Activated CD4-positive, alpha-beta T cell treated with anti-CD3 and anti-CD28 coated beads, Interleukin-2, amount 10 ng/mL, durations not matched to agents 7 days and 5 days (primary cell): ENCODE measurements at places on chromosomes 7 and 10. TPM values are rescaled to one million over a fixed set of nuclear protein-coding genes. Genes with fewer than 3 reads are reported as not detected.

GRCh38 chr7:129147731-129148130, 3.2 kb downstream of the TSPAN33 start:
- no peaks in the 10 kb centered on the region for H3K36me3 ChIP-seq
- peaks cover 20% of the 10 kb centered on the region for H3K27me3 ChIP-seq
- H3K27ac ChIP-seq: no peak overlapping the region
- no peak overlapping the region for H3K4me3 ChIP-seq
- no peak for DNase-seq

- DNase-seq: no peak
- no peak overlapping the region for H3K27ac ChIP-seq
- peaks cover 28% of the 10 kb centered on the region for H3K36me3 ChIP-seq
- H3K4me3 ChIP-seq: no peak overlapping the region
Measured at GRCh38 chr10:3790272-3790671, 5.3 kb upstream of the KLF6 start.

DNA sequence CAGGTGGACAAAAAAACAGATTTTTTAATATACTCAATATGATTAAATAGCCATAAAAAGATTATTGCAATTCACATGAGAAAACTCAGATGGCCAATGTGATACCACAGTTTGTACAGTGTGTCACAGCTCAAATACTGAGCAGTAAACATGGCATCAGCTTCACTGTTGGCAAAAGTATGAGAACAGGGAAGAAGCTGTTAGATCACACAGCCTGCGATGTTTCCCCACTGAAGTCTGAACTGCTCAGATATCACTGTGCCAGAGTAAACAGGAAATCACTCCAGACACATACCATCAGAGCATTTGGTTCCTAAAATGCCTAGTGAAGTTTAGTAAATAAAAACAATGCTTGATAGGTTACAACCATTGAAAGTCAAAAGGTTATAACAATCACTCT, 347.8 kb downstream of the ETV1 start:
- H3K27me3 ChIP-seq: no peaks in the 10 kb centered on the region
- H3K27ac ChIP-seq: no peak overlapping the region
- H3K4me1 ChIP-seq: no peaks in the 10 kb centered on the region
- no peak for DNase-seq
- H3K4me3 ChIP-seq: no peak overlapping the region

GRCh38 chr10:34702093-34702937, 112.8 kb downstream of the PARD3 start:
- no peak overlapping the region for H3K4me3 ChIP-seq
- no peak overlapping the region for H3K27ac ChIP-seq
- H3K27me3 ChIP-seq: peaks cover 23% of the 10 kb centered on the region
- no peak for DNase-seq
- no peaks in the 10 kb centered on the region for H3K36me3 ChIP-seq

DNA sequence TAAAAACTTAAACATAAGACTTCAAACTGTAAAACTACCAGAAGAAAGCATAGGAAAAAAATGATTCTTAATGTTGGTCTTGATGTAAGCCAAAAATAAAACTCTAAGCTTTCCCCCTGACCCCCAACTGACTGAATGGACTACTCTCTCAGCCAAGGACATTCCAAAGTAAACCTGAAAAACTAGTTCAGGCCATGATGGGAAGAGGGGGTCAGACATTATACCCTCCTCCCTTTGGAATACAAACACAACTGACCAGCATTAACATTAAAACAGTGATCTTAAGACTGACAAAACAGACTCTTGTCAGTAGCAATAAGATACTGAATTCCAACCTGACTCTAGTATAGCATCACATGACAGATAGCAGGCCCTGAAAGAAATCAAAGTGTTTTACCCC, 13.5 kb upstream of the LRGUK start:
- DNase-seq: no peak
- H3K36me3 ChIP-seq: no peaks in the 10 kb centered on the region
- no peak overlapping the region for H3K4me3 ChIP-seq
- no peak overlapping the region for H3K27ac ChIP-seq
- H3K27me3 ChIP-seq: no peaks in the 10 kb centered on the region

DNA sequence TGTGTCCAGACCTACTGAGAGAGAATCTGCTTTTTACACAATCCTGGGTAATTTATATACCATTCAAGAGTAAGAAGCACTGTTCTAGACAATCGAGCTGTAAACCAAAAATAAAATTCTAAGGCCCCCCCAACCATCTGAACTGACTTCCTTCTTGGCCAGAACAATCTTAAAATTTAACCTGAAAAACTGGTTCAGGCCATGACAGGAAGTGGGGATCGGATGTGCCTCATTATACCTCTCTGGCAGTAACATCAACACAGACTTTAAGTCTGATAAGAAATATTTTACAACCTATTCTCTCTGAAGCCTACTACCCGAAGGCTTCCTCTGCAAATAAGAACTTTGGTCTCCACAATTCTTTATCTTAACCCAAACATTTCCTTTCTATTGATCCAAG, 75.2 kb upstream of the KIF5B start:
- no peaks in the 10 kb centered on the region for H3K36me3 ChIP-seq
- no peak for DNase-seq
- H3K4me1 ChIP-seq: peaks cover 13% of the 10 kb centered on the region

GRCh38 chr10:80382989-80383388, 25.4 kb upstream of the PRXL2A start:
- H3K36me3 ChIP-seq: no peaks in the 10 kb centered on the region
- H3K27ac ChIP-seq: no peak overlapping the region
- H3K4me1 ChIP-seq: peaks cover 17% of the 10 kb centered on the region
- no peak overlapping the region for H3K4me3 ChIP-seq
- H3K27me3 ChIP-seq: peaks cover 2% of the 10 kb centered on the region
- DNase-seq: peak; percentile 74

DNA sequence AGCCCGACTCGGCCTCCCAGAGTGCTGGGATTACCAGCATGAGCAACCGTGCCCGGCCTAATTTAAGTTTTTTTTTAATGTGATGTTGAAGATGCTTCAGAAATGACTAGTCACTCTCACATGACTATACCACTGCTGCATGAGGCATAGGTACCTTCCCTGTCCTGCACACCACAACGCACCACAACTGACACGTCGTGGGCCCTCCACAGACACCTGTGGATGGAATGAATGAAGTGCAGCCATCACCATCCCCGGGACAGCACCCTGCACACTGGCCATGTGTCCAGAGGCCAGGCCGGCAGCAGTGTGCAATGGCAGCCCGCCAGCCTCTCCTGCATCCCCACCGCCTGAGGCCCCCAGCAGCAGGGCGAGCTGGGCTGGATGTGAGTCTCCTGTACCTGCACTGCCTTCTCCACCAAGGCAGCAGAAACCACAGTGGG, 55.1 kb downstream of the VOPP1 start:
- peaks cover 55% of the 10 kb centered on the region for H3K4me1 ChIP-seq
- no peak overlapping the region for H3K4me3 ChIP-seq
- no peaks in the 10 kb centered on the region for H3K27me3 ChIP-seq
- H3K27ac ChIP-seq: no peak overlapping the region

- no peaks in the 10 kb centered on the region for H3K4me1 ChIP-seq
- no peaks in the 10 kb centered on the region for H3K27me3 ChIP-seq
- H3K36me3 ChIP-seq: no peaks in the 10 kb centered on the region
- DNase-seq: no peak
Measured at GRCh38 chr7:252216-252965, 37.6 kb upstream of the FOXL3 start.

DNA sequence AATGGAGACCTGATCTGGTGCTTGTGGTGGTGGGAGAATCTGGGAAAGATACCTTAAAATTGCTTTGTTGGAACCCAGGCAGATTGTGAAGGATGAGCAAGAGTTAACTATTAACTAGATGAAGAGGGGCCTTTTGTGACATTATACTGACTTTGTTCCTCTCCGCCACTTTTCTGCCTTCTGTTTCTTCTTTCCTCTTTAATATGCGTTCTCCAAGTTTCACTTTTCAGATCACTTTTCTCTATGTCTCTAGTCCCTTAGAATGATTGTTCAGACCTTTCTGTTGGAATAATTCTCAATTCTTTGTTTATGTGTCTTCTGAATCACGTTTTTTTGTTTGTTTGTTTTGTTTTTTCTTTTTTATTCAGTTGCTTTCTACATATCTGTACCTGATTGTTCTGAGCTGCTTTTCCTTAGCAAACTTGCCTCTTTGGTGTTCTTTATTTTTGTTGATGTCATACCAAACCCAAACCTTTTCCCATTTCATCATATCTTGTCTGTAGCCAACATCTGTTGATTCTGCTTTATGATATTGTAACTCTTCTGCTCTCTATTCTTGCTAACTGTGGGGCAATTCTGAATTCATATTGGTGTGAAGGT, 2.8 kb downstream of the BMPR1A start:
- no peaks in the 10 kb centered on the region for H3K36me3 ChIP-seq
- H3K4me1 ChIP-seq: peaks cover 31% of the 10 kb centered on the region
- no peak for DNase-seq
- H3K27ac ChIP-seq: no peak overlapping the region

GRCh38 chr7:103113164-103113563, 35.7 kb downstream of the NAPEPLD start:
- H3K27me3 ChIP-seq: no peaks in the 10 kb centered on the region
- H3K4me1 ChIP-seq: peaks cover 19% of the 10 kb centered on the region
- no peak overlapping the region for H3K4me3 ChIP-seq
- no peak for DNase-seq

SEMA3D gene
- total RNA-seq: not detected

CNTNAP2 gene
- not detected for total RNA-seq

FKBP6 gene
- total RNA-seq: not detected

GPR26 gene
- total RNA-seq: not detected
